ENCODE measurements at places on chromosomes 6 and 20.

DNA sequence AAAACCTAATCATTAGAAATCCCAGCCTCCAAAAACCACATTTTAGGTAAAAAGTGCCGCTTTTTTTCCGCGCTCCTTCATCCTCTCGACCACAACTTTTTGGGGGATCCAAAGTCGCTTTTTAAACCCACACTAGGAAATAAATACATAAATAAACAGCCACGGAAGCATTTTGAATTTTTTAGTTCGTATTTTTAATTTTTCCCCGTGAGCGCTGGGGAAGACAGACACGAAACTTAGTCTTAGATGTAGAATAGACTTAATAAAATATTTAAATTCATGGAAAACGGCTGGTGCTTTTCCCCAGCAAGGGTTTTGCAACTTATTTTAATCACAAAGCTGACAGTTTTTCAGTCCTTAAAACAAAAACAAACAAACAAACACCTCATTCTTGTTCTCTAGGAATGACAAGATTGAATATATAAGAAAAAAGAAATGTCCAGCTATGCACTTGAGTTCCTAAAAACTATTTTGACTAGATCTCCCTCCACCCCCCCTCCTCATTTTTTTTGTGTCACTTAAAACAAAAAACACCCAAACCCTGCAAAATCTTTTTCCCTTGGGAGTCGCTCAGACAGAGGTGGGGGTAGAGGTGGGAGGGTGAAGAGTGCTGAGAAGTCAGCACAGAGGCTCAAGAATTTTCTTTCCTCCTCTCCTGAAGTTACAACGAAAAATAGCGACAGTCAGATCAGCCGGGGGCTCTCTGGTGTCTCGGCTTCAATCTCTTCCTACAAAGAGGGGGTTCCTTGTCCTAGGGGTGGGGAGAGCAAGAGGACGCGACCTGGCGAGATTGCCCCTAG lies 43.4 kb upstream of the SUPT3H start:
- DNase-seq = no peak

- no peak for DNase-seq
These were observed 248.2 kb downstream of the KHDC1L start for GRCh38 chr6:72977114-72977513.

- DNase-seq = no peak
These were observed at the start of gene PTCHD4 for GRCh38 chr6:48111143-48111506. TSS of gene PTCHD4 (minus strand) at chr6:48111197. CDS start at chr6:48068957, 42,240 bp downstream.

- no peak for DNase-seq
These were observed 24.7 kb downstream of the ETV7 start for GRCh38 chr6:36362551-36363370.

- DNase-seq = no peak
These were observed 46.6 kb upstream of the UST start for GRCh38 chr6:148700047-148700715.

DNA sequence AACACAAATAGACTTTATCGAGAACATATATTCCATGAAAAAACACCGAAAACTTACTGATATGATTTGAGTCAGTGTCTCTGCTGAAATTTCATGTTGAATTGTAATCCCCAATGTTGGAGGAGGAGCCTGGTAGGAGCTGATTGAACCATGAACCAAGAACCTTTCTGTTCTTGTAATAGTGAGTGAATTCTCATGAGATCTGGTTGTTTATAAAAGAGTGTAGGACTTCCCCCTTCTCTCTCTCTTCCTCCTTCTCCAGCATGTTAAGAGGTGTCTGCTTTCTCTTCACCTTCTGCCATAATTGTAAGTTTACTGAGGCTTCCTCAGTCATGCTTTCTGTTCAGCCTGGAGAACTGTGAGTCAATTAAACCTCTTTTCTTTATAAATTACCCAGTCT lies 1289.3 kb upstream of the CITED2 start:
- DNase-seq = no peak

- no peak for DNase-seq
These were observed 6.3 kb upstream of the FAM210B start for GRCh38 chr20:56352345-56353055.

GRCh38 chr6:92292067-92292466 lies 1127.3 kb downstream of the EPHA7 start:
- no peak for DNase-seq

GRCh38 chr20:38135271-38135650 lies 29.8 kb downstream of the TGM2 start:
- no peak for DNase-seq

DNA sequence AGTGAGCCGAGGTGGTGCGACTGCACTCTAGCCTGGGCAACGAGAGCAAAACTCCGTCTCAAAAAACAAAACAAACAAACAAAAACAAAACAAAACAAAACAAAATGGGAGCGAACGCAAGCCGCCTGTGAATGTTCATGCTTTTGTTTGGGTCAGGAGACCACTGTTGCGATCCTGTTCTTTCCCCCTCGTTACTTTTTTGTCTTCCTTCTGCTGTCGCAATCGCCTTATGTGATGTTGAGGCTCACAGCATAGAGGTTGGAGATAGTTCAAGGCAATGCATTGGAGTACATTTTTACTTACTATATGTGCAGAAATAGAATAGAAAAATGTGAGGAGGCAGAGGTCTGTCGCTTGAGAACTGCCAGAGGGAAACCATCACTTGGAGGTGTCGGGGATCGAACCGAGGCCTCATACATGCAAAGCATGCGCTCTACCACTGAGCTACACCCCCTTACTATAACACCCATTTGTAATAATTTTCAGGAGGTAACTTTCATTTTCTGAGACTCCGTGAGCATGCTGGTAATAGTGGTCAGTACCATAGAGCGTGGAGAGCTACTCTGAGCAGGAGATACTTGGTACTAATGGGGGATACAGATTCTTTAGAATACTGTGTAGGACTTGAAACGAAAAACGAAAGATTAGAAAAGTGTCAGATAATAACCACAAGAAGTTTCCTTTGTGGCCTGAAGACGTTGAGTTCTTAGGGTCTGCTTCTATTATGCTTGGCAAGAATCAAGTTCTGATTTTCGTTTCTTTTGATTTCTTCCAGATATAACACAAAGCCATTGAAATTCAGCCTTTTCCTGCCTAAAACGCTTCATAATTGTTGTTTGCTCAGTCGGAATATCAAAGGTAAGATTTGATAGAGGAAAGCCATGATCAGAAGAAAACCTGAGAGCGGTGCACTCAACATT lies 121.1 kb downstream of the TRIM27 start:
- no peak for DNase-seq

- no peak for DNase-seq
These were observed 96.3 kb downstream of the LYRM2 start for GRCh38 chr6:89542081-89542857.

GRCh38 chr6:31169123-31169857 lies 1.2 kb downstream of the POU5F1 start:
- DNase-seq = no peak

DNA sequence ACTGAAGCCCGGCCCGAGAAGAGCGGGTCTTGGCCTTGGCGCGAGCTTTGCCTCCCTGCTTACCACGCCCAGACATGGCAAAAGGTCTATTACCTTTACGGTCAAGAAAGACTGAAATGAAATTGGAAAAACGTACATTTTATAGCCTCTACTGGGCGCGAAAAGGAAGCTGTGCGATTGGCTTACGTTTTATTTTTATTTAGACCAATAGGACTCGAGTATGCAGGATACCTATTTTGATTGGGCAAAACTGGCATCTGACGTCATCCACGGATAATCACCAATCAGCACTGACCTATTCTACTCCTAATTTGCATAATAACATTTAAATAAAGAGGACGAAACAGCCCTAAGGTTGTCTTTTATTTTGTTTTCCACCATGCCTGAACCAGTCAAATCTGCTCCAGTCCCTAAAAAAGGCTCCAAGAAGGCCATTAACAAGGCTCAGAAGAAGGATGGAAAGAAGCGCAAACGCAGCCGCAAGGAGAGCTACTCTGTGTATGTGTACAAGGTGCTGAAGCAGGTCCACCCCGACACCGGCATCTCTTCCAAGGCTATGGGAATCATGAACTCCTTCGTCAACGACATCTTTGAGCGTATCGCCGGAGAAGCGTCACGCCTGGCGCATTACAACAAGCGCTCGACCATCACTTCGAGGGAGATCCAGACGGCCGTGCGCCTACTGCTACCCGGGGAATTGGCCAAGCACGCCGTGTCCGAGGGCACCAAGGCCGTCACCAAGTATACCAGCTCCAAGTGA lies 97.4 kb downstream of the OR2B2 start:
- no peak for DNase-seq

DNA sequence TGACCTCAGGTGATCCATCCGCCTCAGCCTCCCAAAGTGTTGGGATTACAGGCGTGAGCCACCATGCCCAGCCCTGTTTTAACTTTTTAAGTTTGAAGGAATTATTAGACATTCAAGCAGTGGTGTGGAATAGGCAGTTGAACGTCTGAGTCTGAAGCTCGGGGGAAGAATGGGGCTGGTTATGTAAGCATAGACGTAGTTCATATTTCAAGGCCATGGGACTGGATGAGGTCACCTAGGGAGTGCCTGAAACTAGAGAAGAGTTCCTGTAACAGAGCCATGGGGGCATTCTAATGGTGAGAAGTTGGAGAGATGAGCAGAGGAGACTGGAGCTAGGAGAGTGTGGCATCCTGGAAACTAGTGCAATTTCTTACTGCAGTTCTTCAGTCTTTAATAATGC lies 6.4 kb downstream of the CDKAL1 start:
- no peak for DNase-seq

GRCh38 chr6:42407379-42407778 lies 44.3 kb downstream of the TRERF1 start:
- DNase-seq = no peak

DNA sequence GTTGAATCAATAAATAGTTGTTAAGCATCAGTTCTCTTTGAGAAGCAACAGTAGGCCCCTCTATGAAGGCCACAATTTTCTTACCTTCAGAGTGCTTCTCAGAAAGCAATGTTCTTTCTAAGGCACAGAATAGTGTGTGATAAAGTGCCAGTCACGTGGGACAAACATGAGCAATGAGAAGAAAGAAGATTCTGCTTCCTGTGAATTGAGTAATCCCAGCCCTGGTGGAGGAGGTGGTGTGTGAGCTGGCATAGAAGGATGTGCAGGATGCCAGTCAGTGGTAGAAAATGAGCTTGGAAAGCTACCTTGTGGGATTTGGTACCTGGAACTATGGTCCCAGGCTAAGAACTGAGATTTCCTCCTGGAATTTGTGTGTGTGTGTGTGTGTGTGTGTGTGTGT lies 21.7 kb downstream of the KIZ start:
- DNase-seq = no peak

GRCh38 chr6:167872538-167873210 lies 46.0 kb downstream of the AFDN start:
- no peak for DNase-seq

GRCh38 chr20:31974951-31975487 lies 7.1 kb downstream of the XKR7 start:
- no peak for DNase-seq

GRCh38 chr6:135105710-135106109 lies 51.1 kb upstream of the HBS1L start:
- no peak for DNase-seq

DNA sequence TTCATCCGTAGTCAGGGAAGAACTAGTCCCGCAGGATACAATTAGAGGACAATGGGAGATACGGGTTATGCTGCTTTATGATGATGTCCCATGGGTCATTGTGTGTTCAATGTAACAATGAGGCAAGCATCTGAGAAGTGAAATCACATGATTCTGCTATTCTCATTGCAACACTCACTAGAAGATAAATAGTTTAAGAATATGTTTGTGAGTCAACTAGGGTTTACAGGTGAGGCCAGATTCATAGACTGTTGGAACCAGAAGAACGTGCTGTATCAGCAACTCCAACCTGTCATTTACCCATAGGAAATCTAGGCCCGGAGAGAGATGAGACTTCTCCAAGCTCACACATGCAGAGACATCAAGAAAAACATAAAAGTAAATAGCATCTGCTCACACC lies 80.8 kb downstream of the SCML4 start:
- no peak for DNase-seq

GRCh38 chr6:46129291-46129628 lies 529 bp upstream of the ENPP4 start:
- DNase-seq = no peak

DNA sequence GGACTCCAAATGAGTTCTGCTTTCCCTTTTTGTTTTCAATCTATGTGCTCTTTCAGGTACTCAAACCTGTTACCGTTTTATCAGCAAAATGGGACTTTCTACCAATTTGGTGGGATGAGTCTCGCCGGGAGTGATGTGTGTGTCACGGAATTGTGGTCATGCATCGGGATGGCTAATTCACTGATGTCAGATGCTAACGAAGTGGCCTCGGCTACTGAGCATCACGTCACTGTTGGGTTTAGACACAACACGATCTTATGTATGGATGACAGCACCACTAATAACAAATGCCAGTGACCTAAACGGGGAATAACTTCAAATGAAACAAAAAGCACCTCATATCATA lies 1.6 kb upstream of the PCK1 start:
- DNase-seq = no peak

DNA sequence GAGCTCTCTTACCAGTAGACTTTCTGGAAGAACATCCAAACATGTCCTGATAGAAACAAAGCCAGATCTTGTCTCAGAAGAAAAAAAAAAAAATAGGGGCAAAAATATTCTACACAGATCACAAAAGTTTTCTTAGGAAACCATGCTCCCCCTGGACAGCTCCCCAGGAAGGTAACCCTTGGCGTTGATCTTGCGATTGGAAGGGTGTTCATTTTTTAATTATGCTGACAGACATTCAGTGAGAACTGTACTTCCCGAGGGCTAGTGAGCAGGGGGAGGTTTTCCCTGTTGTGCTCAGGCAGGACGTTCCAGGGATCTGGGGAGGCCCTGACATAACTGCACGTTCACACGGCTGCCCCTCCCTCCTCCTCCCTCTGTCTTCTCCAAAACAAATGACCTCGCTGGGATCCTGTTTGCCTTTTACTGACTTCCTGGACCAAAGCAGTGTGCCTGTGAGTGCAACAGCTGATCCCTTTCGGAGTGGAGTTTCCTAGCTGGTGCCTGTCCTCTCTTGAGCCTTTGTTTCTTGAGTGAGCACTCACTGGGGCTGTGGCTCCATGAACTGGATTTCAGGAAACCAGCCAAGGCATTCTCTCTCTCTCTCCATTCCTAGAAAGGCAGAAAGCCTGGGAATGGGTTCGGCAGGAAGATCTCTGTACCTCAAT lies 46.7 kb downstream of the MARCKS start:
- no peak for DNase-seq

- no peak for DNase-seq
These were observed 277.7 kb downstream of the ADGB start for GRCh38 chr6:146876271-146877151.

- DNase-seq = no peak
These were observed 16.3 kb downstream of the GTSF1L start for GRCh38 chr20:43710370-43711044.

GRCh38 chr6:31657406-31658157 lies 1.9 kb downstream of the APOM start:
- no peak for DNase-seq

- no peak for DNase-seq
These were observed 276.6 kb upstream of the BMP2 start for GRCh38 chr20:6490849-6491248.

- no peak for DNase-seq
These were observed 13.5 kb downstream of the BEND3 start for GRCh38 chr6:107101686-107102413.

DNA sequence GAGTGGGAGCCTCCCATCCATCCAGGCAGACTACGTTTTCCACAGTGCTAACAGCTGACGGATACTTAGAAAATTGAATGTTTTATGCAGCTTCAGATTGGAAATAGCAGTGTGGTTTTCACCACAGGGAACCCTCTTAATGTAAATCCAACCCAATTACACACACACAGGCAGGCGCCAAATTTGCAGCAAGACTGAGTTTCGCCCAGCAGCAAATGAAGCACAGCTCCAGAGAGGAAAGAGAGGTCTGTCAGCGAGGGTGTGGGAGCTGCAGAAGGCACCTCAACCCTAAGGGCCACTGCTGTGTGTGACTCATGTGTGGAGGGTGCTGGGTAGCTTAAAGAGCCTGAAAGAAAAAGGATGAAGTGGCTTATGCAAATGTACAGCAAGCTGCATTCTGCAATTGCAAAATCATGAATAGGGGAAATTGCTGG lies 365.7 kb downstream of the MAFB start:
- no peak for DNase-seq
